Esophagus squamous epithelium (tissue), 5 donors: ENCODE measurements at places on chromosomes 13 and 19. TPM values are rescaled to one million over a fixed set of nuclear protein-coding genes. Genes with fewer than 3 reads are reported as not detected.

DNA sequence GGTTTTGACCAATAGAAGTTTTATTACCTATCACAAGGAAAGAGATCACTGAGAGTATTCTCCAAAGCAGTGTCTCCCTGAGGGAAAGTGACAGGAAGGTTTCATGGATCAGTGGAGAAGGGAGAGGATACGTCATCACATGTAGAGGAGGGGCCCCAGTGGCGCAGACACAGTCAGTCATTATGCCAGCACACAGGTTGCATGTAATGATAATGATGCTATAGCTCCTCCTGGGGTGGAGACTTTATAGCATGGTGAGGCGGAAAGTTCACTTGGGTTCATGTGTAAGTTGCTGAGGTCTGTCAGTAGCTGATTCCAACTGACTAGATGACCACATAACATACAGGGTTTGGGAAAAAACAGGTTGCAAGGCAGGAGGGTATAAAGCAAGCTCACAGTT, 88.8 kb downstream of the FNDC3A start:
- DNase-seq = no peak

DNA sequence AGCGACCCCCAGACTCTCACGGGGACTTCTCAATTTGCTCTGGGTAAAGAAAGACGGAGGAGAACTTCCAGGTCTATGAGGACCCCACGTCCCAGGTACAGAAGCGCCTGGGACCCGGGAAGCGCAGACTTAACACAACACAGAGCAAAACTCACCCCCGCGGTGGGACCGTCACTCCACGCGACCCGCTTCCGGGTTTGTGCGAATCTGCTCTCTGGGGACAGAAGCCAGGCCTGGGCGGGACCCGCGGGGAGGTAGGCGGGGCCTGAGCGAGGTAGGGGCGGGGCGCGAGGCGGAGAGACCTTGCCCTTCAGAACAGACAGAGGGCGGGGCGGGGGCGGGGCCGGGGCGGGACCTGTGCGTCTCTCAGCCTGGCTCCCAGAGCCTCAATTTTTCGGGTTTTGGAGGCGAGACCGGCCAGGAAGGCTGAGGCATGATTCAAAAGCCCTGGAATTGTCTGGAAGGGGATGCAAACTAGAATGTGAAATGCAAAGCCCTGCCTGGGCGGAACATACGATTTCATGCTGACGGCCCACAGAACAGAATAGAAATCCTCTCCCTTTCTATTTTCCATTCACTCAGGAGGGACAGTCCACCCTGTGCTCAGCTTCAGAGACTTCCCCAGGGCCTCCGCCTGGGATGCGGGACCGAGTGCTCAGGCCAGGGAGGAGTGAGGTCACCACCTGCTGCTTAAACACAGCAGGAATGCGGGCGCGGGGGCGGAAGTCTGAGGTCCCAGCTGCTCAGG, 19.3 kb upstream of the ZNF888 start:
- peak; percentile 79 for DNase-seq

DNA sequence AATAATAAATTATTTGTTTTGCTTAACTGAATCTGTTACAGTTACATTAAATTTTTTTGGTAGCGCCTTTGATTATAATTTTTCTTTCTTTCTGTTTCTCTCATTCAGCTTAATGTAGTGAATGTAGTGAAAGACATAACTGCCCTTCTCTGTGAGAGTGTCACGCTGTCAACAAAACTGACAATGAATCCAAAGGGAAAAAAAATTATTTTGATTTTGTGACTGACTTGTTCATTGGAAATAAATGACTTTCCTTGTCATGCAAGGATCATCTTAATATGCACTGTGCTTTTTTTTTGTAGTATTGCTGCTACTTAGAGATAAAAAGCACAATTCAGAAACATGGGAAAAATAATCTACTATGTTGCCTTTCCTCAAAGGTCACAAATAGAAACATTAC, 1196.4 kb downstream of the PCDH17 start:
- no peak for DNase-seq

GRCh38 chr19:1231729-1232637, 5.8 kb downstream of the CBARP start:
- no peak for DNase-seq

DNA sequence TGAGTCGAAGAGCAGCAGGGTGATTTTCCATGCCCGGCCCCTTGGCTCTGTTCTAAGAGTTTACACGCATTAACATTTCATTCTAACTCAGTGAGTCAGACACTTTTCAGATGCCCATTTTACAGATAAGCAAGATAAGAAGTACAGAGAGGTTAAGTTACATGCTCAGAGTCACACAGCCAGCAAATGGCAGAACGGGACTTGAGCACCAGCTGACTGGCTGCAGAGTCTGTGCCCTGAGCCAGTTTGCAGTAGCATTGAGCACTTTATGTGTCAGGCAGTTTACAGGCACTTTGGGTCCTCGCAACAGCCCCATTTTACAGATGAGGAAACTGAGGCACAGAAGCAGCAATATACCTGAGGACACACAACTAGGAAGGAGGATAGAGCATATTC, 19.0 kb downstream of the CCDC8 start:
- DNase-seq = no peak

DNA sequence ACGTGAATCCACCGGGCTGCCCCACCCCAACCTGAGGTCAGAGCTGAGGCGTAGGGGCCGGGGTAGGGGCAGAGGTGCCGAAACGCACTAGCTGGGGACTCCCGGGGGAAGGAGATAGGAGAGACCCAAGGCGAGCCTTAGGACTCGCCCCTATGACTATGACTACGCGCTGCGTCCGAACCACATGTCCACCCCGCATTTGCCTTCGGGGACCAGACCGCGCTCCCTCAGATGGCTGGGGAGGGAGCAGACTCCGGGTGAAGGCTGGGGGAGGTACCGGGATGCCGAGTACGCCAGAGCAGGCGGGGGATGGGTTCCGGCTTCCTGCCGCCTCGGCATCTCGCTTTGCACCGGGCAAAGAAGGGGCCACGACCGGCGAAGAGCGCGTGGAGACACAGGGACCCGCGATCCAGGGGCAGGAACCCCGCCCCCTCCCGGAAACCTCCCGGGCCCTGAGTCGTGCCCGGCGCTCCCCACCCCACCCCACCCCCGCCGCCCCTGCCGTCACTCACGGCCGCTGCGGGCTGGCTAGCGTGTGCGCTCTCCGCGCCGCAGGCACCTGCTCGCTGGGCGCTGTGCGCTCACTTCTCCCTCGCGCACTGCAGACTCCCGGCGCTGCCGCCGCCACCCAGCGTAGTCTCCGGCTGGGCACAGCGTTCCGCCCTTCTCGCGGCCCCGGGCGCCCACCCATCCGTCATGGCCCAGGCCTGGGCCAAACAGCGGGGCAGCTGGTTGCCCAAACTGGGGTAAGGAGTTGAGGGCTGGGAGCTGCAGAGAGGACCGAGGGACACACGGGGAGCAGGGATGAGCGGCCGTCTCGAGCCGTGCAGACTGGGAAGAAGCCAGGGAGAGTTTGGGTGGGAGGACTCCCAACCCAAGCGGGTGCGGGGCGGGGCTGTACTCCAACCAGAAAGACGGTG, 622 bp upstream of the VSTM2B start:
- no peak for DNase-seq

- no peak for DNase-seq
Observed at GRCh38 chr19:10238172-10238783, 7.1 kb upstream of the S1PR2 start.

- DNase-seq = no peak
Observed at GRCh38 chr13:111551204-111551820, 230.9 kb downstream of the TEX29 start.

GRCh38 chr13:32726374-32727037, 140.3 kb downstream of the PDS5B start:
- no peak for DNase-seq

DNA sequence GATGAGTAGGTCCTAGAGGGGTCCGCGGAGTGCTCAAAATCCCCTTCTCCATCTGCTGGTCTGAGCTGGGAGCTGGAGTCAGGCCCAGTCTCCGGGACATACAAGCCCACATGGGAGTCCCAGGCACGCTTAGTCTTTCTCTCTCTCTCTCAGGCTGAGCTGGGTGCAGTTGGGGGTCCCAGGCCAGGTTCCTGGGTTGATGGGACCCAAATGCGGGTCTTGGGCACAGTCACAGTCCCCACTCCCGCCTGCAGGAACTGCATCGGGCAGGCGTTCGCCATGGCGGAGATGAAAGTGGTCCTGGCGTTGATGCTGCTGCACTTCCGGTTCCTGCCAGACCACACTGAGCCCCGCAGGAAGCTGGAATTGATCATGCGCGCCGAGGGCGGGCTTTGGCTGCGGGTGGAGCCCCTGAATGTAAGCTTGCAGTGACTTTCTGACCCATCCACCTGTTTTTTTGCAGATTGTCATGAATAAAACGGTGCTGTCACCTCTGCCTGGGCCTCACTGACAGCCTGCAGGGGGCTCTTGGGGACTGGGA, 23.8 kb downstream of the CYP4F12 start:
- DNase-seq = no peak

DNA sequence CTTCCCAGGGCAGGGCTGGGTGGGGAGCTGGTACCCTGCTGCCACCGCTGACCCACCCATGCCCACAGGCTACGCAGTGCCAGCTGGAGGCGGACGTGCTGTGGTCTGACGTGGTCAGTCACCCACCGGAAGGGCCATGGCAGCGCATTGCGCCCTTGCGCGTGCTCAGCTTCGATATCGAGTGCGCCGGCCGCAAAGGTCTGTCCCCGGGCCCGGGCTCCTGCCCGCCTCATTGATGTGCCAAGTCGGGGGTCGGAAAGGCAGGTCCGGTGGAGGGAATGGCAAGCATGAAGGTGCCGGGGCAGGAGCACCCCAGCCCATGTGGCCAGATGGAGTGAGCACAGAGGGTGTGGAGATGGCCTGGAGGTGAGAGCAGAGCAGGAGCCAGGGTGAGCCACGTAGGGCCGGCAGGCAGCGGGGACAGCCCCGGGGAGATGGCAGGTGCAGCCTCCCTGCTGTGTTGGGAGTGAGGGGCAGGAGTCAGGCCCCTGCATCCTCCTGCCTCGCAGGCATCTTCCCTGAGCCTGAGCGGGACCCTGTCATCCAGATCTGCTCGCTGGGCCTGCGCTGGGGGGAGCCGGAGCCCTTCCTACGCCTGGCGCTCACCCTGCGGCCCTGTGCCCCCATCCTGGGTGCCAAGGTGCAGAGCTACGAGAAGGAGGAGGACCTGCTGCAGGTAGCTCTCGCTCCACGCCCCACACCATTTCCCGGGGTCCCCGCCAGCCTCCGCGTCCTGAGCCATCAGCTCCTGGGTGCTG, 16.0 kb upstream of the SPIB start:
- no peak for DNase-seq

Gene MAMSTR
- 2.0 TPM for total RNA-seq

Gene IL12RB1
- total RNA-seq = 1.9 TPM

Gene FCGBP
- 33.7 TPM for total RNA-seq

Gene PPP1R13L
- 53.1 TPM for total RNA-seq

Gene ICAM4
- total RNA-seq = 0.76 TPM

Gene LIG1
- 35.3 TPM for total RNA-seq
